ENCODE measurements at places on chromosomes 1 and 21.
A peak's percentile ranks its signal among the peaks of the same experiment; 100 is the strongest.

GRCh38 chr1:14421977-14422609 lies 176.4 kb upstream of the KAZN start:
- no peak overlapping the region for H3K27ac ChIP-seq
- H3K36me3 ChIP-seq = no peaks in the 10 kb centered on the region
- H3K27me3 ChIP-seq = no peaks in the 10 kb centered on the region
- no peak for DNase-seq
- H3K4me1 ChIP-seq = no peaks in the 10 kb centered on the region

GRCh38 chr1:18796950-18797349 lies 62.5 kb downstream of the TAS1R2 start:
- H3K4me3 ChIP-seq = no peak overlapping the region
- no peaks in the 10 kb centered on the region for H3K4me1 ChIP-seq
- peaks cover 25% of the 10 kb centered on the region for H3K27me3 ChIP-seq
- no peak for DNase-seq

DNA sequence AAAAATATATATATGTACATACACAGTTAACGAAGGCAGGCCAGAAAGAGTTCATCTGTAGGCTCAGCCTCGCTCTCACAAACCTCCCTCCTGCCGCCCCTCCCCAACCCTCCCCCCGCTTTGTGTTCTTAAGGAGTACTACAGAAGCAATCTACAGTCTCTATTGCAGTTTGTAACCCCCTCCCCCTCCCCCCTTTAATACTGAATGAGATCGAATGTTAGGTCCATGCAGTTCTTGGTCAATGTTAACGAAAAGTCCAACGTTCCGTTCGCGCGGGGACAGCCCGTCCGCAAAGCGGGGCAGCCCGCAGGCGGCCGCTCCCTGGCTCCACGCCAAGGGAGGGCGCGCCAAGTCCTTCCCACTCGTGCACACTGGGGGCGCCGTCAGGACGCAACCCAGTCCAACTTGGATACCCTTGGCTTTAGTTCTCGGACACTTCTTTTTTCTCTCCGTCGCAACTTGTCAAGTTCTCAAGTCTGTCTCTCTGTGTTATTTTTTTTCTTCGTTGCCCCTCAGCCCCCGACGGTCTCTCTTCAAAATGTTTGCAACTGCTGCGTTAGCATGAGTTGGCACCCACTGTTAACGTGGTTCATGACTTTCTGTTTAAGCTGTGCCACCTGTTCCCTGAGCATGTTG lies 2.2 kb downstream of the JUN start:
- peak; percentile 74 for DNase-seq
- H3K4me1 ChIP-seq = peaks cover 16% of the 10 kb centered on the region
- H3K27ac ChIP-seq = peak overlapping the region; percentile 92
- peaks cover 14% of the 10 kb centered on the region for H3K27me3 ChIP-seq

GRCh38 chr1:115977499-115978258 lies 1.4 kb downstream of the SLC22A15 start:
- H3K36me3 ChIP-seq = no peaks in the 10 kb centered on the region
- H3K4me1 ChIP-seq = peaks cover 8% of the 10 kb centered on the region
- peak overlapping the region; percentile 82 for H3K27ac ChIP-seq
- DNase-seq = no peak

GRCh38 chr1:69738458-69739250 lies 170.9 kb downstream of the LRRC7 start:
- H3K4me1 ChIP-seq = no peaks in the 10 kb centered on the region
- no peak for DNase-seq
- no peak overlapping the region for H3K27ac ChIP-seq

DNA sequence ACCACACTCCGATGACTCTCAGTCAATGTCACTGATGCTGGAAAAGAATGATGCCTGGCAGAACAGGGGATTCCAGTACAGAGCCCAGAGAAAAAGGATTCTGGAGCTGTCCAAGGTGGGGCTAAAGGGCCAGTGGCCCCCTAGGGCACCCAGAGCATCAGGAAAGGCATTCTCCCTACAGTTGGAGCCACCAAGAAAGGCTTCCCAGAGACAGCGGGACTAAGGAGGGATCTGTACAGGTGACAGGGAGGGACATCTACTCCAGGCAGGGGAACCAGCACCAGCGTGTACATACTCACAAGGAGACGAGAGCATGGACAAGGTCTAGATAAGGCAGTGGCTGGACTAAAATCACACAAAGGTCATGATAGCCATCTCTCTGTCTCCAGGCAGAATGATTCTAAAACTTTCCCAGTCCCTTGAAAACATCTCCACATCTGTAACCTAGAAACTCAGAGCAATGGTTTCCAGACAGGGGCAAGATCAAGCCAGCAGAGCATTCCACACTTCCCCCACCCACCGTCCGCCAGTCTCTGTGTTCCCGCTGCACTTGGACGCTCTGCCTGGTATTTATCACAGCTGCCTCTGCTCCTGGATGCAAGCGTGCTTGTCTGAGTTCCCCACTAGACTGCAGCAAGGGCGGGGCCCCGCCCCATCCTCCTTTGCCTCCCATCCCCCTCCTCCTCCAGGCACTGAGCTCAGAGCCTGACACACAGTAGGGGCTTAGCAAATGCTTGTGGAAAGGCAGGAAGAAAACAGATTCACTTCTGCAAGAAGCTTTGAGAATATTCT lies 111.6 kb upstream of the ZC3H12A start:
- no peak overlapping the region for H3K27ac ChIP-seq
- H3K4me3 ChIP-seq = no peak overlapping the region
- peaks cover 2% of the 10 kb centered on the region for H3K36me3 ChIP-seq
- no peaks in the 10 kb centered on the region for H3K4me1 ChIP-seq
- no peak for DNase-seq

GRCh38 chr21:38533887-38534286 lies 35.6 kb upstream of the ERG start:
- no peak overlapping the region for H3K4me3 ChIP-seq
- DNase-seq = no peak
- no peaks in the 10 kb centered on the region for H3K4me1 ChIP-seq
- no peak overlapping the region for H3K27ac ChIP-seq

DNA sequence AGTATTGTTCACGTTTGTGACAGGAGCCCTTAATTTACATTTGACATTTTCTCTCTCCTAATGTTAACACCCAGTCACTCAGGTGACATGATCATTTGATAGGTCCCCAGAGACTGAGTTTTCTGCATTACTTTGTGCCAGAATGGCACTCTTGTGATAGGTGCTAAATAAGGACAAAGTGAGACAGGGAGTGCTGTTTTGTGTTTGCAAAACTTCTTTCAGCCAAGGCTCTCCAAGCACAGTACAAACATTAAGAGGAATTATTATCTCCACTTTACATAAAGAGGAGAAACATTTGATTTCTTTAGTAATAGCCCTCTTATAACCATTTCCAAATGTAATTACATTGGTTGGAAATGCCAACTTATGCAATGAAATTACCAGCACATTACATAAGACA lies 355.2 kb downstream of the NTNG1 start:
- no peaks in the 10 kb centered on the region for H3K36me3 ChIP-seq
- H3K27me3 ChIP-seq = peaks cover 9% of the 10 kb centered on the region
- H3K27ac ChIP-seq = no peak overlapping the region
- DNase-seq = no peak
- H3K4me3 ChIP-seq = no peak overlapping the region

Data from activated T-cell treated with anti-CD3 and anti-CD28 coated beads, Interleukin-2, amount 50 U/mL, for 72 hours (primary cell).